Stimulated activated CD4-positive, alpha-beta T cell treated with anti-CD3 and anti-CD28 coated beads, Interleukin-2, amount 100 ng/mL, for 24 hours (primary cell): ENCODE measurements at places on chromosomes 4 and X.

DNA sequence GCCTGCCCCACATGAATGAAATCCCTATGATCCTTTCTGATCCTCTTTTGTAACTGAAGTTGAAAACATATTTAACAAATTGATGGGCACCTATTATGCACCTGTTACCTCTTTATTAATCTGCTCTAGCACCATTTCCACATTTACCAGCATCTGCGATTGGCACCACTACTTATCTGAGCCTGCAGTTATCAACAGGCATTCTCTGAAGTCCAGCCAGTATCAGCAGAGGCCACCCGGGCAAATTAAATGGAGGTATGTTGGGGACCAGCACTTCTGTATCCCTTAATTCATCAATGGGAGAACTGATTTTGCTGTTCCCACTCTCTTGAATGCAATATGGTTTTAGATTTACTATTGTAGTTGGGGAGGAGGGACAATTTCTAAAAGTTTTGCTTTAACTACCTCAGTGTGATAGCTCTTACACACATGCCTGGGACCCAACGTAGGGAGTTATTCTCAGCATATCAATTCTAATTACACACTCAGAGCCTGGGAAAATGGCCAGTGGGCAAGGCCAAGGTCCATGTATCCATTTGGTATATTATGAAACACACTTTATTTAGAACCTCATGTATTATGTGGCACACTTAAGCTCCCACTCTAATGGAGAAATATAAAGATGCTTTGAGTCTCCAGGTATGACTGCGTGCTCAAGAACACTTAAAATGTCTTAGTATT lies 1927.1 kb upstream of the PCDH7 start:
- no peak for DNase-seq

DNA sequence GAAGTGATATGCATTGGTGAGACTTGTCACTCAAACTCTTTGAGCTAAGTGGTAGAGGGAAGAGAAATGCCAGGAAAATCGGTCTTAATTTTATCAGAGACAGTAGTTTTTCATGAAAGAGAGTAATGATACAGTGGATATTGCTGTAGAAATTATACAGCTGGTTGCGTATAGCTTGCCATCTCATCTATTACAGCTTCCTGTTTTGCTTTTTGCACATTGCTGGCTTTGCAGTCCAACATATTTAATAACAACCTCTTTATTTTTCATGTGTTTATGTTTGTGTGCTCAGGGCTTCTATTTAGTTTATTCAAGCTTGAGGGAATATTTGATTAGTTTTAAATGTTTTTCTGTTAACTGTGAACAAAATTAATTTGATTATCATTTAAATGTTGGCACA lies 11.5 kb downstream of the SMAD1 start:
- no peak for DNase-seq

- no peak for DNase-seq
Measured at GRCh38 chrX:132853040-132853439, 105.4 kb downstream of the HS6ST2 start.

DNA sequence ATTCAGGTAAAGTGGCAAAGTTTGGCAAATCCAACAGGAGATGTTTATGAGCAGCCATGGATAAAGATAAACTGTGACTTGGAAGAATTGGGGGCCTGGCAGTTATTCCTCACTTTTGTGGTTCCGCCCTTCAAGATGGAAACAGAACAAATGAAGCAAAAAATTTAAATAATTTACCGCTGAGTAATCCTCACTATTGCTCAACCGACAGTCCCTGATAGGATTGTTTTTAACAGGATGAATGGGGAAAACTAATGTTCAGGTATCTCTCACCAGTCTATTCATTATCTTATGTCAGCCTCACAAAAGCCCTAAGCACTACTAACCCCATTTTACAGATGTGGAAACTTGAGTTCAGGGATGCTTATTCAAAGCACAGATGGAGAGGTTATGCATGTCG lies 90.8 kb downstream of the FNIP2 start:
- no peak for DNase-seq

DNA sequence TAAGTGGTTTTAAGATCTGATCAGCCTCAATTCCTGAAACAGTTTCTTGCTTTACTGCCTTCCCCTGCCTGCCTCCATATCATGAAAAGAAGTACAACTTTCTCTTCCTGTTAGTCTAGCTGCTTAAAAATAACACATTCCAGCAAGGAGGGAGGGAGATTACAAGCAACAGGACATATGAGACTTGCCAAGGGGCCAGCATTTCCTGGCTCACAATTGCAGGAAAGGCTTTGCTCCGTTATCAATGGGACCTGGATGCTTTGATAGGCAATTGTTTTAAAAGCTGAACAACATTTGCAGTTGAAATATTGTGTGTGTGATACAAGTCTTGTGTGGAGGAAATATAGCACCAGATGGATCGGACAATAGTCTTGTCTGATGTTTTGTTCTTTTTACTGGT lies 425.0 kb downstream of the FAT4 start:
- DNase-seq = no peak

DNA sequence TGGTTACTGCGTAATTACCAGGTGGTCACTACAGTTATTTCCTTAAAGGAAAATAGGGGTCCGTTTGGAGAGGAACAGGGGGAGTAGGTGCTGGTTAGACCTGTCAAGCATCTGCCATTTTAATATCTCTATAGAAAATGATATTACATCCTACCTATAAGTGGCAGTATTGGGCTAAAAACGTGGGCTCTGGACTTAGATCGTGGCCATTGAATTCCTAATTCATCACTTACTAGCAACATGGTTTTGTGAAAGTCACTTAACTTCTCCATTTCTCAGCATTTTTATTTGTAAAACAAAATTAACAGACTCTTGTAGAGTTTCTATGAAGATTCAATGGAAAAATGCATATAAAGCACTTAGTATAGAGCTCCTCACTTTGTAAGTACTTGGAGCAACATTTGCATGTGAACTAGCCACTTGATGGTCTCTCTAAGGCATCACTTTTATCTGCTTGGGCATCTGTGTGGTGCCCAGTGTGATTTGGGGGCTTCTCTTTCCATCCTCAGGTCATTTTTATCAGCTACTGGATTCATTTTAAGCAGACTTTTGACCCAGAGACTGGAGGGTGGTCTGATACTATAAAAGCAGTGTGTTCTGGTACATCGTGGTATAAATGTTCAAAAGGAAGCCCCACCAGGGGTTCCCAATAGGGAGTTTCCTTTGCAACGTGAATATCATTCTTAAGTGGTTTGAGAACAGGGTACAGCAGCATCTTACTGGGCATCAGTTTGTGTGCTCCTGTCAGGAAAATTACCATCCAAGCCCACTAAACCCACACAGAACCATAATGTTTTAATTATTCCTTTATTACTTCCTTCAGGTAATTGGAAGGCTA lies 42.7 kb upstream of the RASSF6 start:
- DNase-seq = no peak

- DNase-seq = peak; percentile 2
Measured at GRCh38 chrX:129523079-129523911, at the start of gene SMARCA1. Gene SMARCA1, minus strand, starts transcription at chrX:129523490. Its CDS starts 120 bp downstream, at chrX:129523370.

- DNase-seq = no peak
Measured at GRCh38 chrX:109362101-109362500, 119.8 kb downstream of the GUCY2F start.

GRCh38 chr4:82954212-82954611 lies 53.7 kb downstream of the THAP9 start:
- no peak for DNase-seq

DNA sequence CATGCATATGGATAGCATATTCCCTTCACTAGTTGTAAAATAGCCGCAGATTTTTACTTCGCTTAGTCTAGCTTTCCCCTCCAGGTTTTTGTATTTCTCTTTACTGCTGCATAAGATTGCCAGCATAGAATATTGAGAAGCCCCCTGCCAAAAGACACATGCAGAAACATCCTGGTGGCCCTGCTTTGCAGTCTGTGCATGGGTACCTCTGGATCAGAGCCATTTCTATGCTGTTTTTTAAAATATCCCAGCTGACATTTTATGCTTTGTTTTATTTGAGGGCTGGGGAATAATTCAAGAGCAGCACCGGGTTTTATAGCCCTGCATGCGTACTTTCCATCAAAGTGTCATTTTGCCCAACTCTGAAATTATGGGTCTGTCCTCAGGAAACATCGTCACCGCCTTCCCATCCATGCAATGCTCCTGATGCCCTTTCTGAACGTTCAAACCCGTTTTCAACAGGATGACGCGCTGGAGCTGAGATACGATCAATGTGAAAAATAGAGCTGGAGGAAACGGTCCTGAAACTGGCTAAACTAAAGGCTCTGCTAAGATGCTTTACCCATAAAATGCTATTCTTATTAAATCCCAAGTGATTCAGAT lies 314.3 kb downstream of the EVC2 start:
- DNase-seq = no peak

DNA sequence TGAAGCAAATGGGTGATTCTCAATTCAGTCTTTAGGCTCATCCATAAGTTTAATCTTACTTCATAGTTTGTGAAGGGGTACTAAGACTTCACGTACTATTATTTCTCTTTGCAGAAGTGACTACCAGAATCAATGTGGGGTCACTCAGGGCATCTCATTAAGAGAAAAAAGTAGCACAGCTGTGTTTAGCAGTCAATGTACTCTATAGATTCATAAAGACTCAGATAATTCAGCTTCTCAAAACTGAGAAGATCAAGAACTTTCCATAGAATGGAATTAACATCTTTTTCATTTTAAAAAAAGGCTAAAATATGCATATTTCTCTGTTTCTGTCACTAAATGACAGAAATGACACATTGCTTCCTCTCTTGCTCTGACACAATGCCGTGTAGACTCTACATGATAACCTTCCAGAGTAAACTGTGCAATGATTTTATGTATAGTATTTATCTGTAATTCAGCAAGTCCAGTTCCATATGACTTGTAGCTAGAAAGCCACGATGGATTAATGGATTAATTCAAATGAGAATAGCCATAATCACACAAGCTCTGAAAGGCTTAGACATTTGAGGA lies 20.3 kb upstream of the LSM6 start:
- no peak for DNase-seq

- DNase-seq = no peak
Measured at GRCh38 chrX:39226251-39226650, 425.0 kb downstream of the MID1IP1 start.

GRCh38 chr4:138889216-138889615 lies 126.4 kb upstream of the NOCT start:
- no peak for DNase-seq

GRCh38 chr4:7002336-7002735 lies 40.8 kb upstream of the TADA2B start:
- no peak for DNase-seq

DNA sequence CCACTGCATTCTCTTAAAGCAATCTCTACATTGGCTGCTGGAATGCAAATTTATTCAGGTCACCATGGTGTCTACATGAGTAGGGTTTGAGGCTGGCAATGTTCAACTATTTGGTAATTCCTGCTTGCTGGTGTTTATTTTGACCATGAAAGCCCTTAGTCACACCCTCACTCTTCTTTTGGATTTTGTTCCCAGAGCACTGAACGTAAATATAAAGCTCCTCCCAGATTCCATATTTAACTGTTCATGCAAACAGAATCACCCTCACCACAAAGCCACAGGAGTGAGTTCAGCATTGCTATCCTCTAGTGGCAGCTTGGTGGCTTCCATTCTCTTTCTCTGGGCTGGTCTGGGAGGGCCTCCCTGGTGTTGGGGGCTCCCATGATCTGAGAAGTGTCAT lies 82.8 kb downstream of the LNX1 start:
- DNase-seq = no peak

DNA sequence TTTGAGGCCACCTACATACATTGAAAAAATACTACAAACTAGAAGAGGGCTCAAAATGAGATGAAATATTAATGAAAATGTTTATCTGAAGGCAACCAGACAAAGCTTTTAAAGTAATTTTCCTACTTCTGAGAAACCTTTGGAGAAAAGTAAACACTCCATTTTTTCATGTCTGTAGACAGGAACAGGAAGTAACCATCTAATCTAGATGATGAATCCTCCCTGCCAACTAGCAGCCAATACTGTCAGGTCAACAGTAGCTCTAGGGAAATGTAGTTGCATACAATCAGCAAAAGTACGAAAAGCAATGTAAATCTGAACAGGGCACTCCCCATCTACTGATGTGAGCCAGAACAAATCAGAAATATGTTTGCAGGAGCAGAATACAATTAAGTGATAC lies 49.0 kb downstream of the AMMECR1 start:
- no peak for DNase-seq

GRCh38 chr4:15917297-15917696 lies 21.2 kb downstream of the FGFBP1 start:
- no peak for DNase-seq

GRCh38 chr4:54802336-54802735 lies 144.6 kb downstream of the KIT start:
- no peak for DNase-seq

DNA sequence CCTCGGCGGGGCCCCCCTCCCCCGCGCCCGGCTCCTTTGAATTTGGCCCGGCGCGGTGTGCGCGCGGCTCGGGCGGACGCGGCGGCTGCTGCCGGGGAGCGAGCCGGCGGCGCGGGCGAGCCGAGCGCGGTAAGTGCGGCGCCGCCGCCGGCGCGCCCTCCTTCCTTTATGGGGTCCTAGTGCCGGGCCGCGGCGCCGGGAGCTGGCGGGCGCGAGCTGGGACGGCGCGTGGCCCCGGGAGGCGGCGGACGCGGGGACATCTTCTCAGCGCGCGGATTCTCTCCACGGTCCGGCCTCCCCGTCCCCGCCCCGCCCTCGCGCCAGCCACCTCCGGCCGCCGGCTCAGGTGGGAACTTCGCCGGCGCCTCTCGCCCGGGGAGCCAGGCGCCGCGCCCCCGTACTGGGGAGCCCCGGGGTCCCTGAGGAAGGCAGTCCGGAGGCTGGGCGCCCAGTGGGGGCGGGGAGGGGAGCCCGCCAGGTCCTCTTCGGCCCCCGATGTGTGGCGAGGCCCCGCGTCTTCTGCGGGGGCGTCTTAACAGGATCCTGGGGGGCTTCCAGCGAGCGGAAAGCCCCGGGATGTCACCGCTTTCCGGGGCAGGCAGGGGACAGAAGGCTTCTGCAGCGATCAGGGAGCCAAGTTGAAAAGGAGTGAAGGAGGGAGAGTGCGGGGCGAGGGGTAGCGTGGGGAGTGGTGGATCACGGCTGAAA lies 98.4 kb upstream of the TENM3 start:
- no peak for DNase-seq

DNA sequence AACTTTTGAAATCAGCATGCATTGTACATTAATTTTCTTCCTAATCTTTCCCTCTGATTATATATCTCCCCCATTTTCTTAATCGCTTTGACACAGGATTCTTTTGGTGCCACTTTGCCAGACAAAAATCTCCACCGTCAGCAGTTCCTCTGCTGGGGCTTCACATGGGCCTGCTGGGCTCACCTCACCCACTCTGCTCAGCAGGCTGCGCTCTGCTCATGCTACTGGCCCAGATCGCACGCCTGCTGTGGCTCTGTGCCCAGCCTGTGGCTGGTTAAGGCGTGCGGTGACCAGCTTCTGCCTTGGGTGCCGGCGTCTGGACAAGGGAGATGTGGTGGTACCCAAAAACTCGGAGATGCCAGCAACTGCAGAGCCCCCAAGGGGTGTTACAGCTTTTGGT lies 31.1 kb downstream of the UCHL1 start:
- no peak for DNase-seq
